Muscle of back (tissue), 13 donors: ENCODE measurements at places on chromosomes 2 and 18. TPM values are rescaled to one million over a fixed set of nuclear protein-coding genes. Genes with fewer than 3 reads are reported as not detected.

- DNase-seq, result no peak
Observed at GRCh38 chr2:152443771-152444170, 108.8 kb downstream of the FMNL2 start.

- DNase-seq, result no peak
Observed at GRCh38 chr2:131125195-131125757, 20.1 kb downstream of the PLEKHB2 start.

DNA sequence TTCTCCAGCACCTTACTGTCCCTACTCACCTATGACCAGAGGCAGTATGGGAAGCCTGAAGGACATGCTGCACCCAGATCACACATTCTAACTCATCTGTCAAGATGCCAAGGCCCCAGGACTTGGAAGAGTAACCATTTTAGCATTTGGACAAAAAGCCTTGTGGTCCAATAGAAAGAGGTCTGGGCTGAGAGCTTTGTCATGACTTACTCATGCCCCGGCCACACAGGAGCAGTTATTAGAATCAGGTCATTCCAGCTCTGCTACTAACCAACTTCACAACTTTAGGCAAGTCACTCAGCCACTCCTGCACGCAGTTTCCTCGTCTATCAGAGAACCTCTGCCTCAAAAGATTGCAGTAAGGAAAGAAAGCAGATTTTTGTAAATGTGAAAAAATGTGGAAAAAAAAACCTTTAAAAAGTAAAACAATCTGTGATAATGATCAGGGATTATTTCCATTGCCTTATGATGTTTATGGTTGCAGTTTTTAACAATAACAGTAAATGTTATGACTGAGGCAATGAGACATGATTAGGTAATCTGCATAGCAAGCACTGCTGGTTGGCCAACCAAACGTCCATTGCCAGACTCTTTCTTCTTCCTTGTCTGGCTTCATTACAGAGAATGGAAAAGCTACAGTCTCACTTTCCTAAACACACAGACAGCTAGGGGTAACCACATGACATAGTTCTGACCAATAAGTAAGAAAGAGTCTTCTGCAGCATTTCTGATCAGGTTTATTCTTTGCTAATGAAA, 255.4 kb upstream of the CHAC2 start:
- no peak for DNase-seq

GRCh38 chr2:166440313-166440712, 53.7 kb downstream of the SCN7A start:
- DNase-seq, result no peak

GRCh38 chr2:64212346-64212745, 68.1 kb upstream of the PELI1 start:
- no peak for DNase-seq

DNA sequence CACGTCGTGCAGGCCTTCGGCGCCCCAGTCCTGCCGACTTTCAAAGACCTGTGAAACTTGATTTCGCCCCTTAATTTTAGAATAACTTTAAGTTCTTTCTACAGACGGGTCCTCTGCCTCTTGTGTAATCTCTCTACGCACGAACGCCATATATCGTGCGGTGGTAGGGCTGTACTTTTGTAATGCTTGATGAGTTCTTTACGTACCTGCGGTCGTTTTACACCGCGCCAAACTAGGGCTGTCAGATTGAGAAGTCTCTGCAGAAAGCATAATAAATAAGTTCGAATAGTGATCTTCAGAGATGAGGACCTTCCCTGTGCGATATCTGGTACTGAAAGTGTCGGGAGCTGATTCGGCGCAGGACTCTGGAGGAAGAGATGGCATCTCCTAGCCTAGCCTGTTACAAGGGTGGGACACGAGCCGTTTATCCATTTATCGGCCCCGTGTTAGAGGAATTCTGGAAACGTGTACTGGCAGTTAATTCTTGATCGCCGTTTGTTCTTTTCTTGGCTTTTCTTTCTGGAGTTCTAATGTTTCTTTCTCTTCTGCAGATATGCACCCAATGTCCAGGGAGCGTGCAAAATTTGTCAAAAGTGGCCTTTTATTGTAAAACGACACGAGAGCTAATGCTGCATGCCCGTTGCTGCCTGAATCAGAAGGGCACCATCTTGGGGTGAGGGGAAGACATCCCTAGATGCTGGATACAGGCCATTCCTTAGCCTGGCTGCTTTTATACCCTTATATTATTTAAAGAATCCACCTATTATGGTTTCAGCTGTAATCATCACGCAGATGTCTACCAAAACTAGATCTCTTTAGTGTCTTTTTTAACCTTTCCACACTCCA, 781 bp upstream of the SLC5A6 start:
- peak; percentile 45 for DNase-seq

DNA sequence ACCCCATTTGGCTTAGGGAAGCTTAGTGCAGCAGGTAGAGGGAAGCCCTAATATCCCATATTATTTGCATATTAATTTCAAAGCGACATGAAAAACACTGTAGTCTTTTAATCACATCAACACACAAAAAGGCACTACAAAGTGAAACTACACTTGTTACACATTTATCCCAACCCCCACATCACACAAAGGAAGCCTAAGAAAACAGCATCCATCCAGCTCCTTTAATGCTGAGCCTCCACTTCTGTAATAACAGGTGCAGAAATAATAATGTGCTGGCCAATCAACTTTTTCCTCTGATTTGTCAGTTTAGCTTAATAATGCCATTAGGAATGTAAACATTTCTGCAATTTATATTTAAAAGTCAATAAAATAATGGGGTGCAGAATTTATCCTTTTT, 274.0 kb downstream of the TCF4 start:
- no peak for DNase-seq

GRCh38 chr18:813172-814071, 1.4 kb upstream of the YES1 start:
- no peak for DNase-seq

- DNase-seq, result no peak
Observed at GRCh38 chr2:54629390-54629789, 94.1 kb upstream of the EML6 start.

DNA sequence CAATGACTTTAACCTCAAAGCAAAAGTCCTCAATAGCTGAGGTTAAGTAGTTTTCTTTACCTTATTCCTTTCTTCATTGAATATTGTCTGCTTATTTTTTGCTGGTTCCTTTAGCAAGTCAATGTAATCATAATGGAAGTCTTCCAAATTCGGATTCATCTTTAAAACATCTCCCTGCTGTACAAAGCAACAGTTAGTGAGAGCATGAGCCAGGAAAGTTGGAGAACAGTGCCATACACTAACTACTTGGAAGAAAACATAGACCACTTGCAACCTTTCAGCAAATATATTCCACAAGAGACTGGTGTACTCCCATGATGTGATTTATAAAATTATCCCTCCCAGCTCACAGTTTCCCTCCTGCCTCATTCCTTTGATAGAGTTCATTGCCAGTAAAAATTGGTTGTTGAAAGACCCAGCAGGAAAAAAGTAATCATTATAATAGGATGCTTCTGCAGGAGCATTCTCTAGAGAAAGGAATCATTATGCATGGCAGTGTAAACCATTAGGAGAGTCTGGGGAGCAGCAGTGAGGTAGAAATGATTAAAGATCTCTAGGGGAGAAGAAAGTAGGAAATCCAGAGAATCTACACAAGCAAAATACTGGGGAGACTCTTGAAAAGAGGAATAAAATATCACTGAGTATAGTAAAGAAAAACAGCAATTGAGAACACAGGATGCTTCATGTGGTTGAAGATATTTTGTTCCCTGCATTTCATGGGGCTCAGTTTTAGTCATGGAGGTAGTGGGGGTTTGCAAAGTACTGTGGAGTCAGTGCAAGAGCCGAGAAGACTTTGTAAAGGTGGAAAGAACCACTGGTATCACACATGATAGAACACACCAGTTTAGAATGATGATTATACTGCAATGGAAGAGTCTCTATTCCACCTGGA, 38.6 kb upstream of the TTN start:
- DNase-seq, result peak; percentile 84

DNA sequence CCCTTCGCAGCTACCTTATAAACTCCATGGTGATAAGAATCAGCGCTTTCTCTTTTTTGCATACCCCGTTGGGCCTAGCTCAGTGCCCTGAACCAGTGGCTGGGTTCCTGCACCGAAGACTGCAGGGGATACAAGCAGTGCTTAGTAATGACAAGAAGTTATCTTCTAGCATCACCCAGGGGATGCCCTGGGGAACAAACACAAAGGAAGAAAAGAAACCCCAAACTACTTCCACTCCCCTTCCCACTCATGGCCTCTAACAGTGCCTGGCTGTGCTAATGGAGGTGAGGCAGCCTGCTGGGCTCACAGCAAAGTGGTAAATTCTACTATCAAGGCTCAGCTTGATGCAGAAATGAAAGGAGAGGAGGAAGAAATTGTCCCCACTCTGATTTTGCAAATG, 314.7 kb downstream of the TXNL1 start:
- no peak for DNase-seq

- peak; percentile 42 for DNase-seq
Observed at GRCh38 chr2:122156176-122156890, 400.9 kb downstream of the TSN start.

DNA sequence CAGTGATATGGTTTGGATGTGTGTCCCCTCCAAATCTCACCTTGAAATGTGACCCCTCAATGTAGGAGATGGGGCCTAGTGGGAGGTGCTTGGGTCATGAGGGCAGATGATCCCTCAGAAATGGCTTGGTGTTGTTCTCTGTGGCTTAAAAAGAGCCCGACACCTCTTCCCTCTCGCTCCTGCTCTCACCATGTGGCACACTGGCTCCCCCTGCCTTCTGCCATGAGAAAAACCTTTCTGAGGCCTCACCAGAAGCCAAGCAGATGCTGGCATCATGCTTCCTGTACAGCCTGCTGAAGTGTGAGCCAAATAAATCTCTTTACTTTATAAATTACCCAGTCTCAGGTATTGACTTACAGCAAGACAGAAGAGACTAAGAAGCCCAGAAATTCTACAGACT, 357.1 kb downstream of the NRXN1 start:
- no peak for DNase-seq

DNA sequence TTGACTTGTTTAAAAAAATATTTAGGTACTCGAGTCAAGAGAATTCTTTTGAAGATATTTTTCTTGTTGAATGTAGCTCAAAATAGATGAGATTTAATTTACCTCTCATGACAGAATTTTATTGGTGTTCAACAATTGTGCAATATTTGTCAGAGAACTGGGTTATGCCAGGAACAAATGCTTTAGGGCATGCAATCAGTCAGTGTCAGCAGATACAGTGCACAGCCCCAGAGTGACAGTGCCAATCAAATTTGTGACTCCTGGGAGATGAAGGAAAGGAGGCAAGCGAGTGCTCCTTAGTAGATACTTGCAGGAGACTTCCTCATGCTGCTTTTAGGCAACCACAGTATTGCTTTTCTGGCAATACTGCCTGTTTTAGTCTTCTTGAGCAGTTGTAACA, 81.2 kb upstream of the DSEL start:
- DNase-seq, result no peak

GRCh38 chr18:11468617-11469016, 140.8 kb upstream of the SLC35G4 start:
- DNase-seq, result no peak

DNA sequence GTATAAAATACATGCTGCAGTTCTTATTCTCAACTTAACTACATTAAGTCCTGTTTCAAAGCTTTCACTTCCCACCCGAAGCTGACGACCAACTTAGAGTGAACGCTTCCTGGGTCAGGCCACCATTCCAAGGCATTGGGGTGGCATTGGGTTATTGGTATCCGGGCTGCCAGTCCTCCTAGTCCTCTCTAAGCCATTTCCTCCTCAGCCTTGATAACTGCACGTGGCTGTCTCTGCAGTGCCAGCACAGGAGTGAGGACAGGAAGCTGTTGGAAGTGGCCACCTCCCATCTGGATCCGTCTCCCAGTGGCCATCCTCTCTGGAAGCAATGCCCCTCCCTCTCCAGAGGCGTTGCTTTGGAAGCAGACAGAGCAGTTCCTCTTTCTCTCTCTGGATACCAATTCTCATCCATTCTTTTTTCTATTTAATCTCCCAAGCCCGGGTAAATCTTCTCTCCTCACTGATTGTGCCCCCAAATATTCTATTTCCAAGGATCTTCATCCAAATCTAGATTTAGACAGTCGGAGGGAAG, 354.7 kb downstream of the EIPR1 start:
- DNase-seq, result no peak

GRCh38 chr18:13366962-13367892, 148.7 kb downstream of the LDLRAD4 start:
- no peak for DNase-seq

GRCh38 chr18:44897816-44898215, 217.1 kb downstream of the SETBP1 start:
- DNase-seq, result no peak

GRCh38 chr2:135546436-135546835, 15.2 kb downstream of the R3HDM1 start:
- DNase-seq, result no peak

GRCh38 chr2:119086327-119086726, 72.2 kb downstream of the C1QL2 start:
- no peak for DNase-seq

GRCh38 chr2:236755278-236755840, 185.7 kb downstream of the ACKR3 start:
- no peak for DNase-seq

DNA sequence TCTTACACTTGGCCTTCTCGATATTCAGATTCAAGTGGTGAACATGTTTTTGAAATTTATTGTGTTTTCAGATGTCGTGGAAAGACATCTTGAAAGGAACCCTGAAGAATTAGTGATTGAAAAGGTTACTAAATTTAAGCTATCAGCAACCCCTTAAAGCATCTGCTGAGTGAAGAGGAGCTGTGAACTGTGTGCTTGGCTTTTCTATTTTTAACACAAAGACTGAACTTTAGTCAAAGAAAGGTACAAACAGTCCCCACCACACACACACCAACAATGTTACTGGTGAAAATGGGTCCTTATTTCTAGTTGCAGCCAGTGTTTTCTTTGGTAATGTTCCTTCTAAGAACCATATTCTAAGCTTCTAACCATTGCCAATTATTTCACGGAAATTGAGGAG, 95.1 kb downstream of the CYRIA start:
- no peak for DNase-seq

CD207 gene
- 0.13 TPM for polyA plus RNA-seq

TRABD2A gene
- 0.55 TPM for polyA plus RNA-seq

C2orf74 gene
- polyA plus RNA-seq, result 33.7 TPM

CD8B gene
- not detected for polyA plus RNA-seq

GALNT3 gene
- polyA plus RNA-seq, result 0.92 TPM

HK2 gene
- polyA plus RNA-seq, result 8.1 TPM

MGAT5 gene
- 15.3 TPM for polyA plus RNA-seq

CHMP3 gene
- polyA plus RNA-seq, result 120 TPM

ACADL gene
- polyA plus RNA-seq, result 9.9 TPM

APLF gene
- 1.5 TPM for polyA plus RNA-seq

SLC9A4 gene
- not detected for polyA plus RNA-seq

ACMSD gene
- 0.51 TPM for polyA plus RNA-seq
